ENCODE measurements at places on chromosomes 2 and 18.
A peak's percentile ranks its signal among the peaks of the same experiment; 100 is the strongest.

- DNase-seq = no peak
Observed at GRCh38 chr2:234457421-234457820, 39.5 kb downstream of the ARL4C start.

GRCh38 chr2:207731138-207731537, 19.7 kb downstream of the CCNYL1 start:
- DNase-seq = no peak

DNA sequence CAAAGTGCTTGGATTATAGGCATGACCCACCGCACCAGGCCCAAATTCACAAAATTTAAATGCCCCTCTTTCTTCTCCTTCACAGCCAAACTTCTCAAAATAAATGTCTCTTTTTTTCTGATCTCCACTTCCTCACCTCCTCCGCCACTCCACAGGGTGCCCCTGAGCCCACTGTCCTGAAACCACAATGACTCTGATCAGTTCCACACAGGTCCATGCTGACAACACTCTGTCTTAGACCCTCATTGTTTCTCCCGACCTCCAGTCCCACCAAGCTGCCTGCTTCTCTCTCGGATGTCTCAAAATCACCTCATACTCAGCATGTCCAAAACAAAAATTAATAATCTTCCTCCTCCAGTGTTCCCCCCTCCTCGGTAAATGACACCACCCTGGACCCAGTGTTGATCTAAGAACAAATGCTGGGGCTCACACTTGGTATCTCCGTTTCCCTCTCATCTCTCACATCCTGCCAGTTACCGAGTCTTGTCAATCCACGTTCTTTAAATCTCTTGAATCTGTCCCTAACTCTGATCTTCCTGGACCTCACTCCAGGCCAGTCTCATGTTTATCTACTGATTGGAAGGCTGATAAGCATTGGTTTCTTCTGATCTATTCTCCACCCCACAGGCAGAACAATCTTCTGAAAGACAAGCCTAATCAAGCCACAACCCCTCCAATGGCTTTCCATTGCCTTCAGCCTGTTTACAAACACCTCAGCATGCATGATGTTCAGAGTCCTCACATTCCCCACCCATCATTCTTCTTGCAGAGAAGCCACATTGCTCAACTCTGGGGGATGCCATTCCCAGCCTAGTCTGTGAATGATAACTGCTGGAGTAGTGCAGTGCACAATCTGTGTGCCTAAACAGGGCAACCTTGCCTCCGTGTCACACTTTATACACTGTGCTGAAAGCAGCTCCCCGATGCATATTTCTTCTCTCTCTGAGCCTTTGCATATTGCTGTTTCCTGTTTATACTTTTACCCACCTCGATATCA, 12.4 kb upstream of the ANKRD44 start:
- no peak for DNase-seq

DNA sequence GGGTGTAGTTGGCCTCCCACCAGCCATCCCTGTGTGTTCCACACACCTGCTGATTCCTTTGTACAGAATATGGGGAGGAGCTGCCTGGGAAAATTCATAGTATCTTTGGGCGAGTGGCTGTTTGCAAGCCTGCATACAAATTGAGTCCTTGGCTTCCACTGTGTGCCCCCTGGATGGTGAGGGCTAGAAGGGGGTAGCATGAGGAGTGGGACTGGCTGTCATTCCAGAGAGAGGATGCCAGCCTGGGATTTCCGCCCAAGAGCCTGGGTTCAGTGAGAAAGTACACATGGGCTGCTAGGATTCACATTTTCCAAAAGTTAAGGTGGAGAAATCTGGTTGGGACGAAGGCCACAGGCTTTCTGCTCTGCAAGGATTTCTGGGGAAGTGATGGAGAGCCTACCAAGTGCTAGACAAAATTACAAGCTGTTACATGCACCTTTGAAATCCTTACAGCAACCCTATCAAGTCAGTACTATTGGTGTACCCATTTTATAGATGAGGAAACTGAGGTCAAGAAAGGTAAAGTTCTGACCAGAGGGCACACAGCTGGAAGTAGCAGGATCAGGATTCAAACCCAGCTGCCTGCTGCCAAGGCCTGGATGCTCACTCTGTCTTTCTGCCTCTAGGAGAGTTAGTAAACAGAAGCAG, 606 bp upstream of the TOGARAM2 start:
- DNase-seq = no peak

- no peak for DNase-seq
Observed at GRCh38 chr18:44841221-44841620, 160.5 kb downstream of the SETBP1 start.

GRCh38 chr2:53609551-53609950, 158.1 kb upstream of the CHAC2 start:
- no peak for DNase-seq

GRCh38 chr2:55916473-55917049, 7.0 kb downstream of the EFEMP1 start:
- DNase-seq = no peak

DNA sequence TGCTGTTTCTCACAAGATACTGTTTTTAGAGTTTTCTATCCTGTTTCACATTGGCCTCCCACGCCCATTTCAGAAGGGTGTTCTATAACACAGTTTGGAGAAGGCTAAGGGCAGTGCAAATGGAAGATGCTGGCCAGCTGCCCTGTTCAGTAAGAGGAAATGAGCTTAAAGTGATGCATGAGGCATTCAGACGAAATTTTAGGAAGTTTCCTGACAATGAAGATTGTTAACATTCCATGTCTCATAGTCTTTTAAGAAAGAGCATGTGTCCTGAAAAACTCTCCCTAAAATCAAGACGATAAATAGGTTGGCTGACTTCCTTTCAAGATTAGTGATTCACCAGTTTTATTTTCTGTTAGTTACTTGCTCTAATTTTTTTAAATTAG, 484.2 kb upstream of the NRP2 start:
- DNase-seq = no peak

DNA sequence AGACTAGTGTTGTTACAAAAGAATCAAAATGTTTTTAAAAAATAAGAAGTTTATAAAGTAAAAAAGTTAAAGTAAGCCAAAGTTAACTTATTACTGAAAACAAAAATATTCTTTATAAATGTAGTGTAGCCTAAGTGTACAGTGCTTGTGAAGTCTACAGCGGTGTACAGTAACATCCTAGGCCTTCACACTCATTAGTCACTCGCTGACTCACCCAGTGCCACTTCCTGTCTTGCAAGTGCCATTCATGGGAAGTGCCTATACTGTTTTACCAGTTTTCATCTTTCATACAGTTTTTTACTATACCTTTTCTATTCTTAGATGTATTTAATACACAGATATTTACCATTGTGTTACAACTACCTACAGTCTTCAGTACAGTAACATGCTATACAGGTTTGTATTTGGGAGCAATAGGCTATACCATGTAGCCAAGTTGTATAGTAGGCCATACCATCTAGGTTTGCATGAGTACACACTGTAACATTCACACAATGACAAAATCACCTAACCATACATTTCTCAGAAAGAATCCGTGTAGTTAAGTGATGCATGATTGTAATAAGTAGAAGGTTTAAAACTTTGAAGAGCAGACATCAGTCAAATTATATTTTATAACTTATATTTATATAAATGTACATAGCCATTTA, 13.4 kb downstream of the SERPINB7 start:
- peak; percentile 36 for DNase-seq

DNA sequence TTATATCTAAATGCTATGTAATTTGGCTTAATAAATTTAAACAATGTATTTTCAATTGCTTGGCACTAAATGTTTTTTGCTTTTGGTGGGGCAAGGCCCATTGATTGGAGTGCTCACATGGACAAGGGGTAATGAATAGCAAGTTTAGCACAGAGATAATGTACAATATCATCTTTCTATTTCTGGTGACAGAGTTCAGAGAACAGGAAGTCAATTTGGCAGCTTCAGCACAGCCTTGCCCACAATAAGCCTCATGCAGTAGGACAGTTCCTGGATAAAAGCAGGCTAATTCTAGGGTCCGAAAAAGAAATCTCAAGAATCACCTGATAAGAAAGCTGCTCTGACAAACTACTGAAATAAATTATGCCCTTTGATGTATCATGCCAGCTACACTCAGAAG, 443.9 kb upstream of the FSHR start:
- DNase-seq = no peak

GRCh38 chr18:9715088-9715343, 6.9 kb downstream of the RAB31 start:
- no peak for DNase-seq

- DNase-seq = no peak
Observed at GRCh38 chr2:46923041-46923528, 7.5 kb upstream of the MCFD2 start.

- peak; percentile 63 for DNase-seq
Observed at GRCh38 chr2:42770288-42771131, 6.6 kb upstream of the OXER1 start.

DNA sequence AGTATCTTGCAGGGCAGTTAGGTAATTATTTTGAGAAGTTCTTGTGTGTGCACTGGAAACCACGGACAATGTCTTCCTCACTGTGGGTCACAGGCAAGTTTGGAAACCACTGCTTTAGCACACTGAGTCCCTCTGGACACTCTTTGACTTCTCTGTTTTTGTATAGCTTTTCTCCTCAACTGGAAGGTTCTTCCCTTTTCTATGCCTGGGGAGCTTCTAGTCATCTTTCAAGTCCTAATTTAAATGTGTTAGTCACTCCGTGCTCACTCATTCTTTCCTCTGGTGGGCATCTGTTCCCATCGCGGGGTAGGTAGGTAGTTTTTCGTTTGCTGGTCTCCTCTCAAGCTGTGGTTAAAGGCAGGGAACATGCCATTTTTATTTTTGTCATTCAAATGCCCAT, 32.1 kb downstream of the E2F6 start:
- no peak for DNase-seq

DNA sequence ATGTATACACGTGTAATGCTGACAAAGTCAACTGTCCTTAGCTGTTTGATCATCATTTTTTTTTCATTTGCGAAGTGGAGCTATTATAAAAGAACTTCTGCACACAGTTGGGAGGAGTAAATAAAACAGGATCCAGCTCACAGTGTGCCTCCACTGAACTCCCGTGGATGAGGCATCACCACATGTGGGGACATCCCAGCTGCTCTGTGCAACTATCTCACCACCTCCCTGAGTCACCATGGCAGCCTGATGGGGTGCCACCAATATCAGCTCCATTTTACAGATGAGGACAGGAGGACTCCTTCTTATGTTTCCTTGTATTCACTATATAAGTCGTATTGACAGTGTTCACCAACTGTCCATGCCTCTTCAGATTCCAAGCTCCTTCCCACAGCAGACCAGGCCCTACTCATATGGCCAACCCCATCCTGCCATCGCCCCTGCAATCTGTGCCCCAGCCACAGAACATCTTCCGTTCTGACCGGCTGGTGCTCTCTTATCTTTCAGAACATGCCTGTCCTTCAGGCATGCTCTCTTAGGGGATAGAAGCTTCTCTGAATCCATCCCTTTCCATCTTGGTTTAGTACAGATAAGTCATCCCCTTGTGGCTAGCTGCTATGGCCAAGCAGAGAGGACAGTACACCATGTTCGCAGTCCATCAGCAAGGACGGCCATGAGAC, 288.1 kb downstream of the RNF144A start:
- no peak for DNase-seq

- DNase-seq = no peak
Observed at GRCh38 chr2:239661334-239662312, 260.8 kb upstream of the HDAC4 start.

DNA sequence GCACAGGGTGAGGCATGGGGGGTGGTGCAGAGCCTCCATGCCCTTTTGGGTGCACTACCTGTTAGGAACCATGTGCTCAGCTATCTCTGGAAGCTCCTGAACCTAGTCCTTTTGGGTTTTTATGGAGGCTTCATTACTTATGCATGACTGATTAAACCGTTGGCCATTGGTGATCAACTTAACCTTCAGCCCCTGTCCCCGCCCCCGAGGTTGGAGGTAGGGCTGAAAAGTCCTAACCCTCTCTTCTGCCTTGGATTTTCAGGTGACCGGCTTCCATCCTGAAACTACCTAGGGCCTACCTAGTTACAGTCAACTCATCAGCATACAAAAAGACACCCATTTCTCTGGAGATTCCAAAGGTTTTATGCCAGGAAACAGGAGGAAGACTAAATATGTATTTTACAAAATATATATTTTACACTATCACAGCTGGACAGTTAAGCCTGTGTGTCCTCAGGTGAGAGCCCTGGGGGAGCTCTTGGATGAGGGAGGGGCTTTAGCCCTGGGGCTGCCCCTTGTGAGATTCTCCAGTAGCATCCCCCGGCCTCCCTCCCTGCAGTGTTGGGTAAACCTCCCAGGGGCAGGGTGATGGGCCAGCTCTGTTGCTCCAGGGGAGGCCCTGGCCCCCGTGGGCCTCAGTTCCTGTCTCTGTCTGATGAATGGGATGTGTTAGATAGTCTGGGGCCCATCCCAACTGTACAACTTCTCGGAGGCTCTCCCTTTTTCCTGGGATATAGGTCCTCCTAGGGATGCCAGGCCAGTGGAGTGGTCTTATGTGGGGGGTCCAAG, 24.1 kb downstream of the GLI2 start:
- no peak for DNase-seq

DNA sequence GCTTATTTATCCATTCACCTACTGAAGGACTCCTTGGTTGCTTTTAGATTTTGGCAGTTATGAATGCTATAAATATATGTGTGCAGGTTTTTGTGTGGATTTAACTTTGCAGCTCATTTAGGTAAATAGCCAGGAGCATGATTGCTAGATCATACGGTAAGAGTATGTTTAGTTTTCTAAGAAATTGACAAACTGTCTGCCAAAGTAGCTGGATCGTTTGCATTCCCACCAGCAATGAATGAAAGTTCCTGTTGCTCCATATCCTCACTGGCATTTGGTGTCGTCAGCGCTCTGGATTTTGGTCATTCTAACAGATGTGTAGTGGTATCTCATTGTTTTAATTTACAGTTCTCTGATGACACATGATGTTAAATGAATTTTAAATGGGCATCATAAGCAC, 8.7 kb upstream of the DIPK1C start:
- no peak for DNase-seq

DNA sequence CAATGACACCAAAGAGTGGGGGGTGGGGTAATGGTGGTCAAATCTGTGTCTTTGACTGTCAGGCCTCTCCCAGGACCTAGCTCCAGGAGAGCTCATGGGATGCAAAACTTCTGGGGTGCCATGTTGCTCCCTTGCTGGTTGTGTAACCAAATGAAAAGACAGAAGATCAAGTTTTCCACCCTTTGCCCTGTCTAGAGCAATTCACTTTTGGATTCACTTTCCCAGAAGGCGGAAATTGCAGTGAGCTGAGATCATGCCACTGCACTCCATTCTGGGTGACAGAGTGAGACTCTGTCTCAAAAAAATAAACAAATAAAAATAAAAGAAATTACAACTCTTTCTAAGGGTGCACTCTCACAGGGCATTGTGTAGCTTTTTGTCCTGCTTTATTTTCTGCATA, 34.9 kb upstream of the PLA2R1 start:
- DNase-seq = no peak

All from SW480 (cell line).